Fibroblast of skin of right biceps (primary cell): ENCODE measurements at places on chromosomes 12 and 14.

DNA sequence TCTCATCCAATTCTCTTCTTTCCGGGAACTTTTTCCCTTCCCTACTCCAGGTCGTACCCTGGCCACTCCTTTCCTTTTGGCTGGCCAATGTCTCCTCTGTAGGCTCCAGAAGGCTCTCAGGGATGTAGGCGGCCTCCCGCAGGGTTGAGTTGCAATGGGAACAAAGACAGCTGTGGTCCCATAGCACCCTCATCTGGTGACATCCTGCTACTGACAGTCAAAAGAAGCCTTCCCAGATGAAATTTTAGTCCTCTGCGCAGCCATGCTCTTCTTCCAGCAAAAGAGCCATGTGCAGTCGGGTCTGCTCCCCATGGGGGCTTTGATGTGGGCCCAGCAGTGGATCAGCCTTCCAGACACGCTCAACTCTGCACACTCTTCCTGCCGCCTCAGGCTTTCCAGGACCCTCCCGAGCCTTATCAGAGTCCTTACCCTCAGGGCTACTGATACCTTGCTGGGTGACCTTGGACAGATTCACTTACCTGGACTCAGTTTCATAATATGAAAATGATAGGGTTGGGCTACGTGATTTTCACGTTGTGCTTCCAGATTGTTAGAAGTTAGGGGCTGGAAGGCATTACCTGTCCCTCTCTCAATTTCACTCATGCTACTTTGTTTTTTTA, 5.5 kb upstream of the CELA1 start:
- peak; percentile 61 for DNase-seq

- DNase-seq: no peak
Observed at GRCh38 chr12:64918801-64919200, 94.4 kb downstream of the TBC1D30 start.

GRCh38 chr12:103279444-103279843, 216.3 kb downstream of the C12orf42 start:
- DNase-seq: no peak

- DNase-seq: no peak
Observed at GRCh38 chr12:71954861-71955260, 16.2 kb downstream of the TPH2 start.

- DNase-seq: no peak
Observed at GRCh38 chr12:80847575-80847974, 90.2 kb downstream of the LIN7A start.

GRCh38 chr12:12684375-12685106, 11.4 kb downstream of the GPR19 start:
- peak; percentile 56 for DNase-seq

DNA sequence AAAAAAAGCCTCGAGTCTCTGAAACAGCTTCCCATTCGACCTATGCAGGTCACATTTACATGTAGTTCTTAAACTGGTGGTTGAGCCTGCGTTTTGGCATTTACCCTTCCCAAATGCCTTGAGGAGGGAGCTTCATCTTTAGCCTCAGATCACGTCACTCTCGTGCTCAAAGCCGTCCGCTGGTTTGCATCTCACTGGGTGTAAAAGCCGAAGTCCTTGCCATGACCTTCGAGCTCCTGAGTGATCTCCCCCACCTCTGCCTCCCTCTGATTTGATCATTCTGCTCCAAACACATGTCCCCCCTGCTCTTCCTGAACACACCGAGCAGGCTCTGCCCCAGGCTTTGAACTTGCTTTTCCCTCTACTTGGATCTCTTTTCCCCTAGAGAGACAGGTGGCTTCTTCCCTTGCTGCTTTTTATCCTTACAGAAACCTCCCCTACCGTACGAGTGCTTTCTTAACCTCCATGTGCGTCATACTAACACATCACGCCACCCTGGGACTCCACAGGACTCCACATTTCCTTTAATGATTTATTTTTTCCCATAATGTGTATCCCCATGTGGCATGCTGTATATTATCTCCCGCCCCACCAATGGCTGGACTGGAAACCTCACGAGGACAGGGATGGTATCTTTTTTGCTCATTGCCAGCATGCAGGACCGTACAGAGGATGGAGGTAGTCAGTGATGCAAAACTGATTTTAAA, 610.7 kb downstream of the VRK1 start:
- DNase-seq: no peak

GRCh38 chr12:8028267-8028666, 4.2 kb upstream of the FOXJ2 start:
- DNase-seq: no peak

DNA sequence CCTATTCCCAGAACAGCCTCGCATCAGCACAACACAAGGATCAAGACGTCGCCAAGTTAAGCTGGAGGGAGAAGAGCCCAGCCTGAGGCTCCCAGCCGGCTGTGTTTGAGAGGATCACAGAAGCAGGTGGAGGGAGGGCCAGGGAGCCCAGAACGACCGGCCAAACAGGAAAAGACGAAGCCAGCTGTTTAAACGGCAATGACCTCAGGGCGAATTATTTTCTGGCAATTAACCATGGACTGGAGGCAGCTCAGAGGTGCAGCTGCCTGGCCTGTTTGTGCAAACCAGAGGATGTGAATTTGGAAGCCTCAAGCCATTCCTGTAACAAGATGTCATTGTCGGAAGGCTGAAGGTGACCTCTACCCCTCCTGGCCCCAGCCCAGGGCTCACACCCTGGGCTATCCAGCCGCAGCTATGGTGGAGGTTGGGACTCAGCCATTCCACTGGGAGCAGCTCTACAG, 175.8 kb upstream of the PRMT8 start:
- no peak for DNase-seq

GRCh38 chr14:55121628-55122439, 7.2 kb upstream of the LGALS3 start:
- DNase-seq: no peak

- no peak for DNase-seq
Observed at GRCh38 chr14:23326491-23327332, 5.5 kb downstream of the PABPN1 start.

GRCh38 chr14:99624971-99625370, 20.0 kb upstream of the HHIPL1 start:
- no peak for DNase-seq

DNA sequence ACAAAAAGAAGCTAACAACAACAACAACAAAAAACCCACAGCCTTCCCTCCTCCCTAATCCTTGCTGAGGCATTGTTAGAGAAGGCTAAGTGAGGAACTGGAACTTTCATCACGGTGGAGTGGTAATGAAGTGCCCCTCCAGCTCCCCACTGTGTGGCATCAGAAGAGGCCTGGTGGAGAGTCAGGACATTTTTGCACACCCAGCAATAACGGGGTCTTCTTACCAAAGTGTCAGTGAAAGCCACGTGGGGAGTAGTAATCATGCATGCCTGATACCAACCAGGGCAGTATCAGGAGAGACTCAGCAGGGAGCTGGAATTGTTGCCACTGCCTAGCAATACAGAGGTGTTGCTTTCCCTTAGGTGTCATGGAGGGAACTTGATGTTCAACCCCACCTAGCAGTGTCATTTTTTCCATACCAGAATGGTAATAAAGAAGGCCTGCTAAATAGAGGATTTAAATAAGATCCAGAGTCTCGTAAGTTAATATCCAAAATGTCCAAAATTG, 299.7 kb upstream of the RGS6 start:
- DNase-seq: no peak

- no peak for DNase-seq
Observed at GRCh38 chr12:121975021-121975420, 46.7 kb upstream of the BCL7A start.

DNA sequence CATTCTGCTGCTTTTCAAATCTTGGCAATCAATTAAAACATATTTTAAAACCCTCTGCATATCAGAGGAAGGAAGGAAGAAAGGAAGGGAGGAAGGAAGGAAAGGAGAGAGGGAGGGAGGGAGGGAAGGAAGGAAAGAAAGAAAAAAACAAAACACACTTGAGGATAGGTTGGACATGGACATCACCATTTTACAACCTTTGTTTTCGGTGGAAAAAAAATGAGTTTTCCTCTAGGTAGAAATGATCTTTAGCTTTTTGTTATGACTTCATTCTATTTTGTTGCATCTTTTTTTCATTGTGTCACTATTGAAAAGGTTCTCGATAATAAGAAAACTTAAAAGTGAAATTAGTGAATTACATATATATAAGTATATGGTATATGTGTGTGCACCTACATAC, 522.9 kb downstream of the NOVA1 start:
- no peak for DNase-seq

DNA sequence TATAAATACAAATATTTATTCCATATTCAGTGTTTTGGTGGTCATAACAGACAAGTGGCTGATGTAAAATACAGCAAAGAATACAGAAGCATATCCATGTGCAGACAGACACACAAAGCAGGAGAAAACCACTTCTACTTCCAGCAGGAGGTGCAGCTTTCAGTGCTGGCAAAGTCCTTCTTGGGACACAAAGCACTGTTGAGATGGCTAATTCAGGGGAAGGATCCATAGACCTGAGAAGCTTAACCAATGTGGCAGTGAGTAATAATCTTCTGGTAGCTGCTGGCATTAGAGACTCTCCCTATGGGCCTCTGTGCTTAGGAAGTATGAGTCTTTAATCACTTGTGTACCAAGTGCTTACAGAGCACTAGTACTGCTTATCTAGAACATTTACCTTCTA, 26.8 kb downstream of the AMN1 start:
- DNase-seq: peak; percentile 11

DNA sequence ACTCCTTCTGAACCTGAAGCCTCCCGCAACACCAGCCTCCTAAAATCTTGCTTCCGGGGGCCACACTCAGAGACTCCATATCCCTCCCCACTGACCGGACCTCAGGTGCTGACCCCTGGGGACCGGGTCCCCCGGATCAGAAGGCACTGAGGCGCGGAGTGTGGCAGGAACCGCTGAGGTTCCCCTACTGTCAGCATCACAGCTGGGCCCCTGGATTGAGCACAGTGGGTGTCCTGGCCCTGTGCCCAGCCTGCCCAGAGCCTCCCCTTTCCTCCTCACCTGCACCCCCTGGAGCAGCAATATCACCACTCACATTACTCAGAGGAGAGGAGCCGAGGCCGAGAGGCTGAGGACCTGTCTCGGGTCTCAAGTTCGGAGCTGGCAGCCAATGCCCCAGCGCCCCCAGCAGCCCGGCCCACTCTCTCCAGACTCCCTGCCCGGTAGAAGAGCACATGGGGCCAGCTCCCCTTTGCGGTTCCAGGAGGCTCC, 101.2 kb upstream of the EIF5 start:
- no peak for DNase-seq

GRCh38 chr14:69055999-69056788, 77.1 kb upstream of the ACTN1 start:
- peak; percentile 69 for DNase-seq
